ENCODE measurements at places on chromosomes 13 and 19.

- DNase-seq: no peak
Measured at GRCh38 chr19:46202872-46203860, 26.4 kb upstream of the IGFL1 start.

DNA sequence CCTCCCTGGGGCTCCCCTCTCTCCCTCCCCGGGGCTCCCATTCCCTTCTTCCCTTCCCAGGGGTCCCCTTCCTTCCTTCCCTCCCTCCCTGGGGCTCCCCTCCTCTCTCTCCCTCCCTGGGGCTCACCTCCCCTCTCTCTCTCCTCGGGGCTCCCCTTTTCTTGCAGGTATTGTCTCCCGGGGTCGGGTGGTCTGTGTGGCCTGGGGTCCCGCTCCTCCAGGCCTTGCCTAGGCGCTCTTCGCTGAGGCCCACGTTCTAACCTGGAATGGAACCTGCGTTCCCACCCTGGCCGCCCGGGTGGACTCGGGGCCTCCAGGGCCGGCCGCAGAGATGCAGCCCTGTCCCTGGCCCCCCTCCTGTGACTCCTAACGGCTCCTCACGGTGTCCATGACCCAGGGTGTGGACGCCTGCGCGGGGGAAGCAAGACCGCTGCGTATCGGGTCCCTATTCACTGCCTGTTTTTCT is 940 bp upstream of the DCUN1D2 start:
- no peak for DNase-seq

GRCh38 chr19:31233295-31233800 is 115.9 kb downstream of the TSHZ3 start:
- no peak for DNase-seq

DNA sequence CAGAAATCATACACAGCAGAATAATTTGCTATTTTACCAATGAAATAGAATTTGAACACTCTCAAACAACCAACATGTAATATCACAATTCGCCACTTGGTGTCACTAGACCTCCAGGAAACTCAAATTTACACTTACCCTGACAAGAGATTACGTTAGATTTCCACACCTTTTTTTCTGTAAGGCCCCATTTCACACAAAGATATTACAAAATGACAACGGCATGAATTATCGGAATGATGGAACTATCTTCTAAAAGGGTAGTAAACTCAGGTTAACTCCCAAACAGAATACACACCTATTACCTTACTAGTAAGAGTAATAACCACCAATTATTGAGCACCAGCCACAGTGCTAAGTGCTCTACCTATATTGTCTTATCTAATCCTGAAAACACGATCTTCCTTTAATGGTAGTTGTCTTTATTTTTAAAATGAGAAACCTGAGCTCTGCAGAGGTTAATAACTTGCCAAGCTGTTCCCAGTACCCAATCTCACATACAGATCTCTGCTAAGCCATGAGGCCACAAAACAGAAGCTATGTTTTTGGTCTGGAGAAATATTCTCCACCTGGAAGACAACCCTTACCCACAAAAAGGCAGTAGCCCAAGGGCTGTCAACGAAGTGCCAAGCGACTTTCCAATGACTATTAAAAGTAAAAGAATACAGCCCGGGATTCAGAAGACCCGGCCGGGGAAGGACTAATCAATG is 152.4 kb downstream of the DCLK1 start:
- DNase-seq: no peak

- DNase-seq: no peak
Measured at GRCh38 chr13:26952551-26953143, 192.1 kb upstream of the GPR12 start.

GRCh38 chr13:47519626-47520025 is 481.4 kb downstream of the SUCLA2 start:
- DNase-seq: no peak

GRCh38 chr19:13530720-13531119 is 24.4 kb upstream of the CACNA1A start:
- no peak for DNase-seq

DNA sequence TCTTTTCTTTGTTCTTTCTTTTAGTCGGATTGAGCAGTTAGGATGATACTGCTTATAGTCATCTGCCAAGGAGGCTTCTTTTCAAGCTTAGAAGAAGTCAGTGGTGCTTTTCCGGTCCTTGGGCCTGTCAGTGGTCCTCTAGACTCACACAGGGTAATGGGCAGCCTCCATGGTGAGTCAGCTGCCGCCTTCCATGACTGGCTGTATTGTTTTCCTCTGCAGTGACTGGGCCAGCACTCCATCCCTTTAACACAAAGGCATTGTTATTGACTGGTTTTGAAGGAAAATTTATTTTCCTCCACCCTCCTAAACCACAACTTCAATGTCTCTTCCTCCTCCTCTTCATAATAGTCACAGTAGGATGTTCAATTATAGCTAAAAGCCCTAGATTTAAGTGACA is 47.1 kb upstream of the CNMD start:
- DNase-seq: no peak

- DNase-seq: no peak
Measured at GRCh38 chr13:42832341-42833096, 51.1 kb downstream of the FAM216B start.

Data from stimulated activated CD8-positive, alpha-beta memory T cell treated with anti-CD3 and anti-CD28 coated beads, Interleukin-4, amount 100 ng/mL, for 4 hours (primary cell).